ENCODE measurements at places on chromosomes 12 and 14.

- DNase-seq: no peak
Observed at GRCh38 chr14:35050652-35051051, 4.6 kb downstream of the FAM177A1 start.

GRCh38 chr14:93719256-93719655 is 69.0 kb downstream of the PRIMA1 start:
- DNase-seq: no peak

DNA sequence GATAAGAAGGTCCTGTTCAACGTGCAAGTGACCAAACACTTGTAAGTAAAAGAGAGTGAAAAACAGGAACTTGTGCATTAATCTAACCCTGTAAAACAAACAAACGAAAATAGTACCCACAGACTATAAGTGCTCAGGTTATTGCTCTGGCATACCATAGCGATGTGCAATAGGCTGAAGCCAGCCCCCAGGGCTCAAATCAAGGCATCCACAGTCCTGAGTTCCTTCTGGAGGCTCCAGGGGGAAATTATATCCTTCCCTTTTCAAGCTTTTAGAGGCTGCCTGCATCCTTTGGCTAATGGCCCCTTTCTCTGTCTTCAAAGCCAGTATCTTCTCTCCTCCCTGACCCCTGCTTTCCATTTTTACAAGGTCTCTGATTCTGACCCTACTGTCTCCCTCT is 8.1 kb upstream of the CMAS start:
- DNase-seq: no peak

- DNase-seq: no peak
Observed at GRCh38 chr12:61999311-61999710, 260.9 kb upstream of the USP15 start.

DNA sequence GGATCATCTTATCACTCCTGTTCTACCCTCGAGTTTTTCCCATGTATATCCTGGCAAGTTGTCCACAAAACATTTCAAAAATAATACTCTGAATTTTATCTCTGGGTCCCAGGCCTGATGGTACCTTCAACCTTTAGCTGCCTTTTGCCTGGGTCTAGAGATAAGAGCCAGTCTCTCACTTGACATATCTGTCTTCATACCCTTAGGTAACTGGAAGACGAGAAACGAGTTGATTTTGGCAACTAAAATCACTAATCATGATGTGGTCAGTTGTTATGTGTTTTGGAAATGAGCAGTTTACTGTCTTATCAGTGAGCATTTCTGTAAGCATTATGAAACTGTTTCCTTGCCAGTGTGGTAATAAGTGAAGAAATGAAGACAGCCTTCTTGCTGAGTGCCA is 6.3 kb downstream of the RNF10 start:
- DNase-seq: no peak

GRCh38 chr14:72763892-72764291 is 130.0 kb downstream of the DPF3 start:
- DNase-seq: no peak

DNA sequence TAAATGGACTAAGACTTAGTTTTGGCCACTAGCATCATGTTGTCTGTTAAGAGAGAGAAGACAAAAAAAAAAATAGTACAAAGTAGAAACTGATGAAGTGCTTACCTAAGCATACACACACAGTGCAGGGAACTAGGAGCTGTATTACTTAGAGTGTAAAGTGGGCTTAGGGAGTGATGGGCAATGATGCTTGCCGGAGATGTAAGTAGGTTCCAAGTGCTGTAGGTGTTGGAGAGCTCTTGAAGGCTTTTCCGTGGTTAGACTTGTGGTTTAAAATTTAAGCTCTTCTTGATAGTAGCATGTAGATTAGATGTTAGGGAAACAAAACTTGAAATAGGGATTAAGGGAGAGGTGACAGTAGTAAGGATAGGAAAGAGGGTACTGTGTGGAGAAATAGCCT is 34.7 kb downstream of the MIA2 start:
- peak; percentile 19 for DNase-seq

DNA sequence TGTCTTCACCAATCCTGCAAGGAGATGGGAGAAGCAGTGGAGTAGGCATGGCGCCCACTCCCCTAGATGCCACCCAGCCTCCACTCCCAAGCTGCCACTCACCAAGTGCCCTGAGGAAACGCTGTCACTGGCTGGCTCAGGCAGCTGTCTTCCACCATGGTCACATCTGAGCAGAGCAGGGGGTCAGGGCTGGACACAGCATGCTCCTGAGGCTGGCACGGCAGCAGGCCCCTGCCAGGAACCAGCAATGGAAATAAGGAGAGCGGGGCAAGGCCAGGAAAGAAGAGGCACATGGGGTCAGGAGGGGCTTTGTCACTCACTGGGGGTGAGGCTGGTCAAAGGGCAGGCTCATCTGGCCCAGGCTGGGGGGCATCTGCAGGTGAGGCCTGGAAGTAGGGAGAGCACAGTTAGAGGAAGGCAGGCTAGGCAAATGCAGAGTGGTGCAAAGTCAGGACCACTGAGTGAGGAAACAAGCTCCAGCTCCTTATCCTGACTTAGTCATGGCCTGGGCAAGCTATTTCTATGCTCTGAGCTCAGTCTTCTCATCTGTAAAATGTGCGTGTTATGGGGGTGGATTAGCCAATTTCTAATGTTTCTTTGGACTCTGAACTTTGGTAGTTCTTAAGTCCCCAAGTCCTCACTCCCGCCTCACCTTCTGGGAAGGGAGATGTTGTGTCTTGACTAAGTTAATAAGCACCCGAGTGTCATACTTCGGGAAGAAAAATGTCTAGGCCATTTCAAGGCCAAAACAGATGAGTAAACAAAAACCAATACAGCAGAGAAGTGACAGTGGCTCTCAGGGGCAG is 8.0 kb downstream of the NAB2 start:
- no peak for DNase-seq

DNA sequence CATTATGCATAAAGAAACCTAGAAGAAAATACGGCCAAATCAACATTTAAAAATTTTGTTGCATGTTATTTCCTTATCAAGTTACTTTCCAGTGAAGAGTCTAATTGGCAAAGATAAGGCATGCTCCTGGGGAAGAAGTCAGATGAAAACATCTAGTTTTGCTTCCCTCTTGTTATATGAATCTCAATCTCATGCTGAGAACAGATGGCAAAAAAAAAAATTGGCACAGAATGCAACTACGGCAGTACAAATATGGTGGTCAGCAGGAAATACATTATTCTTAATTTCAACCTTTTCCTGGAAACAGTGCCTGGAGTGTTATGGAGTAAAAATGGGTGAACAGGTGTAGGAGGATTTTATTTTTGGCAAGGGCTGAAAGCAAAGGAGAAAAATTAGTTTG is 32.8 kb downstream of the HECTD4 start:
- peak; percentile 56 for DNase-seq
